Activated CD4-positive, alpha-beta T cell treated with anti-CD3 and anti-CD28 coated beads, Interleukin-2, amount 50 U/mL, for 16 hours (primary cell): ENCODE measurements at places on chromosomes 2 and 18.

DNA sequence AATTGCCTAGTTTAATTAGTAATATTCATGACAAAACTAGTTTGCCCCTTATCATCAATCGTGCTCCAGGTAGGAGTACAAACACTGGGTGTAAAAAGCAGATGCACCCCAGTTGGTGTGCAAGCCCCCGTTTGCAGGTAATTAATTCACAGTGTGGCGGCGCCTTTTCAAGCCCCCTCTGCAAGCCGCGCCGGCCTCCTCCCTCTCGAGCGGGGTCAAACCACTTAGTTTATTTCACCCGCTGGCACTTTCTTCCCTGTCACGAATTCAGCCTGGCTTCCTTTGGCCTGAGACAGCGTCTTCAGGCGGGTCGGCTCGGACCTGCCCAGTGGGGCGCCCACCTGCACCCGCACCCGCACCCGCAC lies 64.7 kb upstream of the MAPRE2 start:
- DNase-seq, result no peak

DNA sequence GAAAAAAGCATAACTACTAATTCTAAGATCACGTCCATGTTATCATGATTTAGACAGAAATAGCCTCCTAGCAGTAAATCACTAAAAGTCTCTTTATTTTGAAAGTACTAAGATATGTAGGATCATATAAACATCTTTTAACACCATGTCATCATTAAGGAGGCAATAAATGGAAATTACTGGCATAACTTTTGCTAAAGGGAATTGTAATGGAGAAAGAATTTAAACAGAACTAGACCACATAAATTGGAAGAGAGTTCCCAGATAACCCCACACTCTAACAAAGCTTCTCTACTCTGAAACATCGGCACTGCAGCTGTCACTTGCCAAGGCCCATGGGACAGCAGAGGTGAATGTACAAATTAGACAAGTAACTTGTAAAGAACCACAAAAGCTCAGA lies 29.5 kb downstream of the STK39 start:
- no peak for DNase-seq

- no peak for DNase-seq
Observed at GRCh38 chr2:232139786-232140562, 178.5 kb downstream of the DIS3L2 start.

GRCh38 chr2:12059616-12060441 lies 313.4 kb downstream of the LPIN1 start:
- no peak for DNase-seq

DNA sequence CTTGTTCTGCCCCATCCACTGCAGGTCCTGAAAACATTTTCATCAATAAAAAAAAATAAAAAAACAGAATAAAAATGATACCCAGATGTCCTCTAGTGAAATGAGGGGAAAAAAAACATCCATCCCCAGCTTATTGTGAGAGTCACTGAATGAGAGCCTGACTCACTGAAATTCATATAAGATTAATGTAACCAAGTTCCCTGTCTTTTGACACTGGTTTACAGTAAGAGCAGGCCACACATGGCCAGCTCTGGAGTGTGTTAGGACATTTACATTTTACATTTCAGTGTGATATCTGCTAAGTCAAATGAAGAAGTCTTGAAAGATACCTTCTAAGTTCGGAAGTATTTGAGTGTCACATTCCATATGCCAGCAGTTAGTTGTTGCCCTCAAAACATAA lies 21.1 kb upstream of the IL18R1 start:
- DNase-seq, result no peak

DNA sequence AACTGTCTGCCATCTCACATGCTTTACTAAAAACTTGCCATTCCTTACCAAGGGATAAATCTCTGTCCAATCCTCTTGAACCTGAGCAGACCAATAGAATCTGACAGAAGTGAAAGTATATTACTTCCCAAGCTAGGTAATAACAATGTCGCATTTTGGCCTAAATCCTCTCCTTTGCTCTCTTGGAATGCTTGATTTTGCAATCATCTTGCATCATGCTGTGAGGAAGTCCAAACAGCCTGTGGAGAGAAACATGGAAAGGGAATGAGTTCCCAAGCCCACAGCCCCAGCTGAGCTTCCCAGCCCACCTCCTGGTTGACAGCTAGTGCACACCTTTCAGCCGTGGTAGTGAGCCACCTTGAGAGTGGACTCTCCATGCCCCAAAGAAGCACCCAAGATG lies 540.6 kb downstream of the STK39 start:
- no peak for DNase-seq

GRCh38 chr2:218406209-218406948 lies 6.7 kb downstream of the CTDSP1 start:
- peak; percentile 97 for DNase-seq

GRCh38 chr2:40271094-40271493 lies 180.8 kb downstream of the SLC8A1 start:
- DNase-seq, result no peak
